ENCODE measurements at places on chromosomes 3 and 15.
A peak's percentile ranks its signal among the peaks of the same experiment; 100 is the strongest.

DNA sequence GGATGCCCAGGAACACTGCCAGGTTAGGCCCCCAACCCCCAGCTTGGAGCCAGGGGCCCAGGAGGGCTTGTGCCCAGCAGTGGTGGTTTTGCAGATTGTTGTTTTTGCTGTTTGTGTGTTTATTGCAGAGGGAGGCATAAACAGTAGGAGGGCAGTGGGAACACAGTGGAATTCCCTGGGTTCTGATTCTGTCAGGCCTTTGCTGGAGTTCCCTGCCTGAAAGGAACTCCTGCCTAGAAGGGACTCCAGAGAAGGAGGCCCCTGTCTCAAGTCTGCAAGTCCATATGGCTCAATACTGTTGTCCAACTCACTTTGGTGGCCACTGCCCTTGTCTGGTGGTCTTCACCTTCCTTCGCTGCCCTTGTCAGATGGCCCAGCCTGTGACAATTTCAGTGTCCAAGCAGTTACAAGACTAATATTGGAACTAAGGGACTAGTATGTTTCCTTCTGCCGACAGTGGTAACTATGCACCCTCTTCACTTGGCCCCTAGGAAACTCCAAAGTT lies 47.4 kb upstream of the RAB6B start:
- no peak for DNase-seq

DNA sequence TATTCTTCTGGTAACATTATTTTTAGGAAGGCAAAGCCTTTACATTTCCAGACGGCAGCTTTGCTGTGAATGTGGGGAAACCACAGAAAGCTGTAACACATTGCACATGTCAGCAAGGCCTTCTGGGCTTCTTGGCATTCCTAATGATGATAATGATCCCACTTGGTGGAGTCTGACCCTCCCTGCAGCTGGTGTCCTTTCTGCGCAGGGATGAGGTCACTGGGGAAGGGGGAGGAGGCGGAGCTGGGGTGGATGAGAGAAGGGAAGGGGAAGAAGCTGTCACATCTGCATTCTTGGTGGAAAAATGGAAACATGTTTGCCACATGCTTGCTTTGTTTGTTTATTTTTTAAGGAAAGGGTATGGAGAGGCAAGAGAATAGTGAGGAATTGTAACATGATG lies 68.6 kb downstream of the FILIP1L start:
- peak; percentile 47 for DNase-seq

- no peak for DNase-seq
These were observed 248.8 kb downstream of the SHOX2 start for GRCh38 chr3:157857440-157857839.

DNA sequence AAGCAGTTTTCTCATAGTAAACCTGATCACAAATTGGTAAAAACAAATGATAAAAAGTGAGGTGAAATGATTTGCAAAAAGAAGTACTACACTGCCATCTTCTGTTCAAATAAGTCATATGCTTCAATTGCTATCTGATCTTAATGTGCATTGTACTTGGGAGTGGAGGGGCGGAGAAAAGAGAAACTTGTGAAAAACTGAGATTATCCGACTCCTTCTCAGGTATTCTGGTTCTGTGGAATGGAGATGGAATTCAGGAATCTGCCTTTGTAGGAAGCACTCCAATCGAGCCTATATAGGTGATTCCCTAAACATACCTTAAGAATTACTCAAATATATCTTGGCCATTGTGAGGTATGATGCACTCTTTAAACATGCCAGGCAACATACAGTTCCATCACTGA lies 180.6 kb downstream of the CHL1 start:
- DNase-seq: no peak

- no peak for DNase-seq
These were observed 42.9 kb upstream of the ZNF710 start for GRCh38 chr15:89958107-89958805.

GRCh38 chr15:48928877-48929538 lies 34.7 kb downstream of the SHC4 start:
- no peak for DNase-seq

DNA sequence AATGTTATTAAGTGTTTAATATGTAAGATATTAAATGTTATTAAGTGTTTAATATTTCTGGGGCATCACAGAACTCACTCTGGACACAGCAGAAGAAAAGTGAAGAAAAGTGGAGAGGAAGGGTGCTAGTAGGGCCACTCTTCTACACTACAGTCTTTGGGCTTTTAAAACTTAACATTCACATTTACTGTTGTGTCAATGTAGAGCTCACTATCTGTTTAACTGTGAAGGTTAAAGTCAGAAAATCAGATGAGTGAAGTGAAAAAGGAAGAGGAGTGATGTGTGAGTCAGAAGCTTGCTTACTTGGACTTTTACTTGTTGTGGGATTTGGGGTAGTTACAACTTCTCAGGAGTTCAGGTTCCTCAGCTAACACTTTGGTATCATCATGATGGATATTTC lies 145.3 kb upstream of the DNAJC19 start:
- DNase-seq: no peak

GRCh38 chr3:16444344-16444743 lies 69.2 kb downstream of the RFTN1 start:
- no peak for DNase-seq

DNA sequence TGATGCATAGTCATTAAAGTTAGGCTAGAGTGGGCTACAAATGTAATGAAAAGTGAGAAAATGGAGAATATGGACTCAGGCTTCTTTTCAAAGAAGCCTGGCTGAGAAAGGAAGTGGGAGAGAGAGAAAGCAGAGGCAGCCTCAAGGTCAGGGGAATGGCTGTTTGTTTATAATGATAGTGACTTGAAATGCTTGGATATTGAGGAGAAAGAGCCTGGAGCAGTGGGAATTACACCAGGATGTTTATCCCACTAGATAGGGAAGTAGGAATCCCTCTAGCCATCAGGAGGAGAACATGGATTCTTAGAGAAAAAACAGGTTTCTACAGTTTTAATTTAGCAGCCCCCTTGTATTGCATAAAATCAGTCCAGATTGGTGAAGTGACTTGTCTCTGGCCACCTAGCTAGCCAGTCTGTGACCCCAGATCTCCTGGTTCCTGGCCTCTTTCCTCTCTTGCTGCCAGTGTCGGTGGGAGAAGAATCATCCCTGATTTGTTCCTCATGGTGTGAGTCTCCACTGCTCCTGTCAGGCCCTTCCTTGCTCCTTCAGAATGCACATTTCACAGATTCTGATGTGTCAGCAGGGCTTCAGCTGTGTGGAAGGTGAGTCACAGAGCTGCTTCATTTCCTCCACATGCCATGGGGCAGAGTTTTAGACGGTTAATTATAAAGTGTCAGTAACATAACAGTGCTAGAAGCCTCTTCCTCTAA lies 32.9 kb downstream of the SEMA6D start:
- peak; percentile 70 for DNase-seq

GRCh38 chr15:80404057-80404760 lies at the start of gene ARNT2:
Gene ARNT2, plus strand, starts transcription at chr15:80404382. Its CDS starts 134 bp downstream, at chr15:80404516.
- no peak for DNase-seq

GRCh38 chr3:76679541-76679940 lies 360.4 kb upstream of the ROBO2 start:
- DNase-seq: no peak

- peak; percentile 73 for DNase-seq
These were observed 528.1 kb downstream of the FOXP1 start for GRCh38 chr3:71055257-71056001.

GRCh38 chr15:60695713-60696522 lies 217.0 kb upstream of the ICE2 start:
- no peak for DNase-seq

GRCh38 chr3:26622621-26623418 lies at the start of gene LRRC3B:
Gene LRRC3B, plus strand, starts transcription at chr3:26622772. Its CDS starts 86,901 bp downstream, at chr3:26709673.
- no peak for DNase-seq

- no peak for DNase-seq
These were observed 33.8 kb downstream of the ALDH1L1 start for GRCh38 chr3:126146525-126147146.

DNA sequence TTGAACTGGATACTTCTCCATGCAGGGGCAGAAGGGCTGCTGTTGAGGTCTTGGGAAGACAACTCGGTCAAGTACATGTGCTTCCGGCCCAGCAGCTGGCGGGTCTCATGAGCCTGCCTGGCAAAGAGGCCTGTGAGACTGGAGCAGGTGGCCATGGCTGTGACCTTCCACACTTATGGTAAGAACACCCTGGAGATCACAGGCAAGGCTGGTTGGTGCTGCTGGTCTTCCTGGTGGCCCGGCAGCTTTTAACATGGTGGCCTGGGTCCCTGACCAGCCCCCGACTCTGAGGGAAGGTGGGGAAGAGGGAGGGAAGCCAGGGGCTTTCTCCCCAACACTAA lies 15.4 kb downstream of the CHRD start:
- no peak for DNase-seq

- DNase-seq: peak; percentile 81
These were observed 74.7 kb downstream of the MAGI1 start for GRCh38 chr3:65963787-65964677.

- DNase-seq: no peak
These were observed 114.4 kb upstream of the WNT5A start for GRCh38 chr3:55601366-55602080.

DNA sequence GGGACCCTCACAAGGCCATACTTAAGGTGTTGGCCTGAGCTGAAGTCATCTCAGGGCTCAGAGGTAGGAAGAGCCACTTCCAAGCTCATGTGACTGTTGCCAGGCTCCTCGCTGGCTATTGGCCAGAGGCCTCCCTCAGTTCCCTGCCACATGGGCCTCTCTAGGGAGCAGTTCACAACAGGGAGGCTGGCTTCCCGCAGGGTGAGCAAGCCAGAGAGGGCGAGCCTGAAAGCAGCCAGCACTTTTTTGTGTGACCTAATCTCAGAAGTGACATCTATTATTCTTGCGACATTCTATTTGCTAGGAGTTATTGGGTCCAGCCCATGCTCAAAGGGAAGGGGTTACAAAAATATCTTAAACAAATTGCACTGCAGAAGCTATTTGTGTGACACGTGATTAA lies 201.4 kb downstream of the SSR3 start:
- no peak for DNase-seq

DNA sequence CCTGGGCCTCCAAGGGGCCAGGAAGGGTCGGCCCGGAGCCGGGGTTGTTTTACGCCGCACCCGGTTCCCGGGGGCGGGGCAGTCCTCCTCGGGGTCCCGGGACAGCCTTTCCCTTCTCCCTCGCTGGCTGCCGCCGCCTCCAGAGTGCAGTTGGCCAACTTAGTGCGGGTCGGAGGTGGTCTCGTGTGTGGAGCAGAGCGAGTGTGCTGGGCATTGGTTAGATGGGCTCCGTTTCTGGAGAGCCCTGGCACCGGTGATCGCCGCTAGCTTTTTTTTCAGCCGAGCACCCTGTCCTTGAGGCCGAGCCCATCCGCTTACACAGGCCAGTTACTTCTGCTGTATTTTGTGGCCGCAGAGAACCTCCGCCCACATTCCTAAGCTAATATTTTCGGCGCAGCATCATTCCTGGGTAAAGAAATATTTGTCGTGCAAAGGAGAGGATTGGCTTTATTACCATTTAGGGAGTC lies 585 bp downstream of the KIF23 start:
- peak; percentile 72 for DNase-seq

- DNase-seq: no peak
These were observed 806.5 kb downstream of the IGSF11 start for GRCh38 chr3:118228151-118228550.

Measured in stromal cell of bone marrow (primary cell).